ENCODE measurements at places on chromosomes 16 and 17. TPM values are rescaled to one million over a fixed set of nuclear protein-coding genes. Genes with fewer than 3 reads are reported as not detected.

GRCh38 chr16:51968749-51969148 lies 578.2 kb downstream of the TOX3 start:
- DNase-seq: no peak

DNA sequence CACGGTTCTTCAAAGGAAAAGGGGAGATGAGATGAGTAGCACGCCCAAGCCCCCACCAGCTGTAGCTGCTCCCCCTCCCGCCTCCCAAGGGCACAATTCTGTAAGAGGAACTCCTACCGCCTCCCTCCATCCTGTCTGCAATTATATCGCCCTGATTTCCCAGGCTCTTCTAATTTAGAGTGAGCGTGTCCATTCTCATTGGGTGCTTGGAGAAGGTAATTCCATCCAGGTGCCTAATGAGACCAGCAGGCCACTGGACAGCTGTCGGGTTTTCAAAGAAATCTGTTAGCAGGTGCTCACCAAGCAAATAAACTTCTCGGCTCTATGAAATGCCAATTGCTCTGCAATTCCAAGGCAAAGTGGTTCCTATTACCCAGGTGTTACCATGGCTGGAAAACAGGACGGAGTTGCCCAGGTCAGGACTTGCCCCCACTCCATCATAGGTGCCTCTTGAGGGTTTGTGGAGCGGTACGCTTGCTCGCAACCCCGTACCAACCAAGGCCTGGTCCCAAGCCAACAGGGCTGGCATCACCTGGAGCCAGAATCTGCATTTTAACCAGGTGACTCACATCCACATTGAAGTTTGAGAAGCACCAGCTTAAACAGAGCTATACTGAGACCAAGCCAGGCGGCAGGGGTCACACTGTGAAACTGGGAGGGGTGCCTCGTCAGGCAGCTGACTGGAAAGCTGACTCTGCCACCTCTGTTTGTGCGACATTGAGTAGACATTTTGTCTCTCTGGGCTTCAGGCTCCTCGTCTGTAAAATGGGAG lies 16.5 kb upstream of the MEAK7 start:
- DNase-seq: no peak

- DNase-seq: no peak
Measured at GRCh38 chr17:975371-975915, 4.1 kb downstream of the NXN start.

GRCh38 chr16:71499775-71500364 lies 10.7 kb upstream of the ZNF19 start:
- peak; percentile 77 for DNase-seq

The TPSB2 gene
- not detected for total RNA-seq

DNA sequence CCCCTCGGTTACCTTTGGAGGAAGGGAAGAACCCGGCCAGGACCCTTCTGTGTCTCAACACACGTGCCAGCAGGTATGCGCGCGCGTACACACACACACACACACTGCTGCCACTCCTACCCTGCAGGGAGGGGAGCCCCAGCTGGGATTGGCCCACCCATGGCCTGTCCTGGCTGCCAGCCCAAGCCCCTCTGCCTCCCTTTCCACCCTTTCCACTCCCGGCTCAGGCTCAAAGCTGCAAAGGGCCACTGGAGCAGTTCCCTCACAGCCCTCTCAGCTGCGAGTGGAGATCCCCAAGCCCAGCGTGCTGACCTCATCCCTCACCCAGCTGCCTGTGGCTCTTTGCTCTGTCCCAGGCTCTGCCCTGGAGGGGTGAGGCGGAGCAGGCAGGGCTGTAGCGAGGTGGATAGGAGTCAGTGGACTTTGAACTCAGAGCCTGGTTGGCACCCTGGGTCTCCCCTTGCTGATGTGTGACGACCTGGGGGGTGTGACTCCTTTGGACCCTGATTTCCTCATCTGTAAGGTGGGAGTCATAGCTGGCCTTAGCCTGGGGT lies 14.5 kb downstream of the KIF19 start:
- DNase-seq: no peak

The FOXL1 gene
- total RNA-seq: 2.0 TPM

The GCGR gene
- 0.15 TPM for total RNA-seq

GRCh38 chr16:58201163-58201562 lies 3.3 kb upstream of the CSNK2A2 start:
- DNase-seq: no peak

The PRSS21 gene
- not detected for total RNA-seq

The FAM171A2 gene
- total RNA-seq: 49.5 TPM

The RPL13 gene
- total RNA-seq: 5,939 TPM

DNA sequence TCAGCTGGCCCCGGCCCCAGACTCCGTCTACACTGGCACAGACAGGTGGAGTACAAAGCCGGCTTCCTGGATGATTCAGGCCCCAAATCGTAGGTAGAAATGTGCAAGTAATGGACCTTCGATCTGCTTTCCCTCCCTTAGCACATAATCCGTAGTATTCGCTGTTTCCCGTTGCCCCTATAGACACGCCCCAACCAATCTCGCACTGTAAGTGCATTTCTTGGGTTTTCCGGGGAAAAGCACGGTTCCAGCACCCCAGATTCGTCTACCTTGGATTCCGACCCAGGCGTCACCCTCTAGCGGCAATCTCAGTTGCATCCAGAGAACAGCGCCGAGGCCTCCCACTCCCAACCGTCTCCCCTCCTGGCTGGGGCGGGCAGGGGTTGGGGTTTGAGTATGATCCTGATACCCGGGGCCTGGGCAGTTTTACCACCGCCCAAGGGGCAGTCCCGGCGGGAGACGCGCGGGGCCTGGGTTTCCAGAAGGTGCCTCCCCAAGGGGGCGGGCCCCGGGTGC lies 12.1 kb upstream of the FOXF1 start:
- no peak for DNase-seq

DNA sequence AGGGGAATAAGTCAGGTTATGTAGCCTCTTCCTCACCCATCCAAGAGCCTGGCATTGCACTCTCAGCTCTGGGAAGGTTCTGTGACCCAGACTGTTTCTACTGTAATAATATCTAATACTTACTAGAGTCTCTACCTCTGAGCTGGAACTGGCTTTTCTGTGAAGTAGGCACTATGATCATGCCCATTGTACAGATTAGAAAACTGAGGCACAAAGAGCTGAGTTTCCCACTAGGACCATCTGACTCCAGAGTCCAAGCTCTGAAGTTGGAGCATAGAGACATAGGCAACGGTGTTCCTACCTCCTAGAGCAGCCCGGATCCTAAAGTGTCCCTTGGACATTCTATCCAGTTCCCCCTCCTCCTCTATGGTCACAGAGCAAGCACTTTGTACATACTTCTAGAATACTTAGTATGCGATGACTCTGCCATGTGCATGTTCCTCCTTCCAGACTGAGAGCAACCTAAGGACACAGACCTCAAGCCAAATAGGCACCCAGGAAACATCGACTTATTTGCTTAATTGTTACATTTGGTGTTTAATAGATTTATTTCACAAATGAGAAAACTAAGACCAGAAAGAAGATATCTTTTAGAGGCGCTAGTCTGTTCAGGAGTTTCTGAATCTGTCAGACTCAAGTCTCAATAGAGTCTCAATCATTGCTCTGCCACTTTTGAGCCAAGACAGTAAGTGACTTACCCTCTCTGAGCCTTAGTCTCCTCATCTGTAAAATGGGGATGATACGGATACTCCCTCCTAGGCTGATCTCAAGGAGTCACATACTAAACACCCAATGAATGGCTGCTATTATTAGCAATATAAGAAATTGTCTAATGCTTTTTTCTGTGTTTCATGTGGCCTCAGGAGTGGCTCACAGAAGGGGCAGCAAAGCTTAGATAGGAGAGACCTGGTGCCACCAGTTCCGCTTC lies 3.6 kb downstream of the CLEC19A start:
- no peak for DNase-seq

- no peak for DNase-seq
Measured at GRCh38 chr16:79476580-79476979, 124.0 kb downstream of the MAF start.

The TP53TG3C gene
- total RNA-seq: not detected

DNA sequence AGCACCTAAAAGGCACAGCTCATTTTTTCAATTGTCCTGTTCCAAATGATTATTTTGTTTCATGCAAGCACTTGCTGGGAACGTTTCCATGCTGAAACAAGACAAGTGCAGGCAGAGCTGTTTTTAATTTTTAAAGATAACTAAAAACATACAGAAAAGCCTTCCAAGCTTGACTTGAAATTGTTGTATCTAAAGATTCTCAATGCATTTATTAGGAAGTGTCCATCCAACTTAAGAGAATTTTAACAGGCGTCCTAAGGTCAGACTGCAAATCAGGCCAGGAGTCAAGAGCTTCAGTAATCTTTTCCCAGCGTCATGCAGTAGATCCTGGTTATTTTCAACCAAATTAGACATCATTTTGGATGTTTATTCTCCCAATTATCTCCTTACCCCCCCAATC lies 702.8 kb downstream of the KCNJ2 start:
- no peak for DNase-seq

The PMP22 gene
- total RNA-seq: 22.4 TPM

- peak; percentile 63 for DNase-seq
Measured at GRCh38 chr17:79800325-79801155, 3.7 kb upstream of the CBX8 start.

GRCh38 chr17:2837147-2837561 lies 40.9 kb downstream of the RAP1GAP2 start:
- DNase-seq: no peak

The MT1G gene
- total RNA-seq: not detected
